ENCODE measurements at places on chromosomes 2 and 18. TPM values are rescaled to one million over a fixed set of nuclear protein-coding genes. Genes with fewer than 3 reads are reported as not detected.

Gene ARHGAP28
- 14.1 TPM for total RNA-seq

Gene CYP27C1
- total RNA-seq: not detected

Gene RAX
- not detected for total RNA-seq

Gene CCDC150
- total RNA-seq: 26.3 TPM

Gene IL18RAP
- not detected for total RNA-seq

Gene EMILIN1
- 9.8 TPM for total RNA-seq

Gene MLPH
- 0.27 TPM for total RNA-seq

Gene ST6GAL2
- not detected for total RNA-seq

Gene ADRA2B
- not detected for total RNA-seq

Gene CCDC121
- 1.4 TPM for total RNA-seq

Gene WDFY1
- 141 TPM for total RNA-seq

Gene RAB17
- 2.9 TPM for total RNA-seq

Gene G6PC2
- not detected for total RNA-seq

Gene ARHGEF33
- 0.14 TPM for total RNA-seq

Gene DOCK10
- 38.7 TPM for total RNA-seq

Gene SFT2D3
- total RNA-seq: 4.9 TPM

Gene SP9
- total RNA-seq: not detected

Gene RUFY4
- not detected for total RNA-seq
